Esophagus muscularis mucosa (tissue), 4 donors: ENCODE measurements at places on chromosomes 1 and 21. TPM values are rescaled to one million over a fixed set of nuclear protein-coding genes. Genes with fewer than 3 reads are reported as not detected.

GRCh38 chr1:159951551-159951950, 2.5 kb downstream of the SLAMF9 start:
- no peak for DNase-seq

GRCh38 chr1:202861420-202862132, 27.4 kb downstream of the RABIF start:
- DNase-seq = peak; percentile 96

- DNase-seq = no peak
Observed at GRCh38 chr1:47755101-47755990, 241.8 kb downstream of the TRABD2B start.

CCDC17 gene
- total RNA-seq = 0.66 TPM

LCE3E gene
- not detected for total RNA-seq

TRABD2B gene
- 7.6 TPM for total RNA-seq

INAVA gene
- 0.63 TPM for total RNA-seq

ETV3L gene
- total RNA-seq = not detected

DNA sequence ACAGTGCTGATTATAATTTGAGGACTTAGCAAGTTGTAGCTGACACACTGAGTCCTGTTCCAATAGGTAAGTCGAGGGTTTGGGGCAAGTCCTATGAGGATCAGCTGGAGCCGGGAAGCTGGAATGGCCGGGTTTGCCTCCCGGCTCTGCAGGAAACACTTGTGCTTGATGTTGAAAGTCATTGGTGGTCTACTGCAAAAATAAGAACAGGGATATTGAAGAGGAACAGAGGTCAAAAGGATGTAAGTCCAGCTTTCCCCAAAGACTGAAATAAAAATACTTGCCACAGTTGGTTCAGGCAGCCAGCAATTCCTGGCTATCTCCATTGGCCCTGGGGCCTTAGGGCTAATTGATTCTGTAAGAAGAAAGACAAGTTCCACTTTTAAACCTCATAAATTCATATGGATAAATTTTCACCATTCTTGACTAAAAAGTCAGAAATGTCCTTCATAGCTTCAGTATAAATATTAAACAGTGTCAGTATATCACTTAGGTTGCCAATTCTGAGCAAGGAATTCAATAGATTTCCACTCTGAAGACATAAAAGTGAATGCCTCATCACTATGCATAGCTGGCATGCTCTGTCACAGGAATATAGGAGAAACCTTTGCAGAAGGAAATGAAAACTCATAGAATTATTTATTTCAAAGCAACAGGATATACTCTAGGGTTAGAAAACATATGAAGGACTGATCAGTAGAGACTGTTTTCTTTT, 165.2 kb downstream of the AK5 start:
- no peak for DNase-seq

SPRR2B gene
- not detected for total RNA-seq

GRCh38 chr1:156698995-156699394, 6.4 kb downstream of the CRABP2 start:
- no peak for DNase-seq

RBBP5 gene
- 12.9 TPM for total RNA-seq

KCNT2 gene
- total RNA-seq = 9.3 TPM

ASPM gene
- total RNA-seq = not detected

DNA sequence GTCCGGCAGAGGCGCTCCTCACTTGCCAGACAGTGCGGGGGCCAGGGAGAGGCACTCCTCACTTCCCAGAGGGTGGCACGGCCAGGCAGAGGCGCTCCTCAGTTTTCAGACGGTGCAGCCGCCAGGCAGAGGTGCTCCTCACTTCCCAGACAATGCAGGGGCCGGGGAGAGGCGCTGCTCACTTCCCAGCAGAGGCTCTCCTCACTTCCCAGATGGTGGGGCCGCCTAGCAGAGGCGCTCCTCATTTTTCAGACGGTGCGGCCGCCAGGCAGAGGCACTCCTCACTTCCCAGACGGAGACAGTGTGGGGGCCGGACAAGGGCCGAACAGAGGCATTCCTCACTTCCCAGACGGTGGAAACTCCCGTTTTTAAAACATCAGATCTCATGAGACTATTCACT, 238.4 kb upstream of the CACYBP start:
- DNase-seq = no peak

DNA sequence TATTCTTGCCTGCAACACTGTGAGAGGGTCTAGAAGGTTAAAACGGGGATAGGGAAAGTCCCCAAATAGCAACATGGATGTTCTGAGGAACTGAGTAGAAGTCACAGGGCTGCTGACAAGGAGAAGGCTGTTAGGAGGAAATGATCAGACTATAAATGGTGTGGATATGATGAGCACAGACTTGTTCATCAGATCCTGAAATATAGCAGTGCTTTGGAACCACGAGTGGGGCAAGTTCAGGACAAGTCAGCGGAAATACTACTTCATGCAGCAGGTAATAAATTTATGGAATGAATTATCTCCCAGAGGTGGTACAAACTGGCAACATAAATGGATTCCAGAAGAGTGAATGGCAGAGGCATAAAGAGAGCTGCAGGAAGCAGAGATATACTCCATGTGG, 3.2 kb upstream of the KIAA0040 start:
- DNase-seq = peak; percentile 89

DNA sequence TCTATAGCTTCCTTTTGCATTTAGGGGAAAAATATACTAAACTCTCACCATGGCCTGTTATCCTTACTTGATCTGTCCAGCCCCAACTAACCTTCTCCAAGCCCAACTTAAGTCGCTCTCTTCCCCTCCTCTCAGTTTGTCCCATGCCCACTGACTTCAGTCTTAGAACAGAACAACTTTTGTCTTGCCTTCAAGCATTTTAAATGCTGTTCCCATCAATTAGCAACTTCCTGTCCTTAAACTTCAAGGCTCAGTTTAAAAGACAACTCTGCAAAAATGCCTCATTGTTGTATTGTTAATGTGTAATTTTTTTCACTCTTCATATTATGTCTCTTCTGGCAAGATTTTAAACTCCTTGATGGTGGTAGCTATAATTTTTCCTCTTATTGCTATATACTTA, 526.9 kb downstream of the NEGR1 start:
- DNase-seq = no peak

GRCh38 chr1:44318097-44319088, 36.7 kb downstream of the ERI3 start:
- DNase-seq = no peak

MRPS21 gene
- total RNA-seq = 44.2 TPM

TRIM58 gene
- total RNA-seq = 0.86 TPM

GRCh38 chr1:3683197-3683596, 30.9 kb downstream of the TP73 start:
- no peak for DNase-seq

GRCh38 chr1:214990619-214991018, 91.9 kb upstream of the KCNK2 start:
- no peak for DNase-seq

DNA sequence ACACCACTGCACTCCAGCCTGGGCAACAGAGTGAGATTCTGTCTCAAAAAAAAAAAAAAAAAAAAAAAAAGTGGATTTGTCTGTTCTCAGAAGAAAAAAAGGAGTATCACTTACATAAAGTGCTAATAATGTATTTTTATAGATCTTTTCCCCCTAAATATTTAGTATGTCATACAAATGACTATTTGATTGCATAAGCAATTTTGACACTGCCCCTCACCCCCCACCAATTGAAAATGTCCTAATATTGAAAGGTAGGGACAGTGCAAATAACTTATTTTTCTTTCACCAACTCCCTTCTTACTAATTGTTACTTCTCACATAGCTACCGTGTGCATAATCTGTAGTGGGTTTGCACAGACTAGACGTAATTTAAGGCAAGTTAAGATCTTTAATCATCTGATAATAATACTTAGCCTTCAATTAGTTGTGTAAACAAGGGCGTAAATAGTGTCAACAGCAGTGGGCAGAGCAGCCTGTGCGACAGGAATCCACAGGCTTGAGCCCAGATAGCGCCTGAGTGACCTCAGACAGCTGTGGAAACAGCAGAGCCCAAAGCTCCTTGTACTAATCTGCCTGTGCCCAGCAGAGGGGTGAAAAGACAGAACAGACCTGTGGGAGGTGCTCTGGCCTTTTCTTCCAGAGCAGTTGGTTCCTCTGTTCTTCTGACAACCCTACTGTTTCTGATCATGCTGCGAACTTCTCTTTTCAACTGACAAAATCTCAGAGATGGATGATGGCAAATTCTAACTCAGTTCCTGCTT, 4.5 kb upstream of the IER5 start:
- DNase-seq = no peak

- DNase-seq = peak; percentile 92
Observed at GRCh38 chr1:230827081-230827681, 41.1 kb downstream of the C1orf198 start.

DNA sequence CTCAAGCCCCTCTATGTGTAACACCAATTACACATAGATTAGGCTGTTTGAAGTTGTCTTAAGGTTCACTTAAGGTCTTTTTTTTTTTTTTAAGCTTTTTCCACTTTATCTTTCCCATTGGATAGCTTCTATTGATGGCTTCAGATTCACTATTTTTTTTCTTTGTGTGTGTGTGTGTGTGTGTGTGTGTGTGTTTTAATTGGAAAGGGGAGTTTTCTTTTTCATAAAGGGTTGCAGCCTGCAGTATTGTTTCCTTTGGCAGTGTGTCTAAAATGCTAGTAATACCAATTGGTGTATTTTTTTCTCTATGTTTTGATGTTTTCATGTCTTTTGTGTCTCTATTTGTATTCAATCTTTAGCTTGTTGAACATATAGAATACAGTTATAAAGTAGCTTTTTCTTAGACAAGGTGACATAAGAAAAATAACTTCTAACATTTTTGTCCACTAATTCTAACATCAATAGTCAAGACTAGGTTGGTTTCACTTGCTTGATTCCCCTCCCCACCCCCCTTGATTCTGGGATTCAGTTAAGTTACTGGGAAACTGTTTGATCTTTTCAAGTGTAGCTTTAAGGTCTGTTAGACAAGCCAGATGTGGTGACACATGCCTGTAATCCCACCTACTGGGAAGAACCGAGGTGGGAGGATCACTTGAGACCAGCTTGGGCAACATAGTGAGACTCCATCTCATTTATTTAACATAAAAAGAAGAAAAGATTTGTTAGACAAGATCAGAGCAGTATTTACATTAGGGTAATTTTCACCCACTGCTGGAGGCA, 21.4 kb downstream of the PRRC2C start:
- no peak for DNase-seq

IGSF9 gene
- total RNA-seq = not detected

- no peak for DNase-seq
Observed at GRCh38 chr1:179036844-179037465, 11.3 kb downstream of the FAM20B start.

GRCh38 chr1:54850069-54850730, 36.8 kb downstream of the DHCR24 start:
- no peak for DNase-seq

GRCh38 chr1:245825128-245825901, 670.5 kb downstream of the KIF26B start:
- DNase-seq = no peak

- no peak for DNase-seq
Observed at GRCh38 chr1:25501235-25502058, 42.0 kb upstream of the LDLRAP1 start.

DNA sequence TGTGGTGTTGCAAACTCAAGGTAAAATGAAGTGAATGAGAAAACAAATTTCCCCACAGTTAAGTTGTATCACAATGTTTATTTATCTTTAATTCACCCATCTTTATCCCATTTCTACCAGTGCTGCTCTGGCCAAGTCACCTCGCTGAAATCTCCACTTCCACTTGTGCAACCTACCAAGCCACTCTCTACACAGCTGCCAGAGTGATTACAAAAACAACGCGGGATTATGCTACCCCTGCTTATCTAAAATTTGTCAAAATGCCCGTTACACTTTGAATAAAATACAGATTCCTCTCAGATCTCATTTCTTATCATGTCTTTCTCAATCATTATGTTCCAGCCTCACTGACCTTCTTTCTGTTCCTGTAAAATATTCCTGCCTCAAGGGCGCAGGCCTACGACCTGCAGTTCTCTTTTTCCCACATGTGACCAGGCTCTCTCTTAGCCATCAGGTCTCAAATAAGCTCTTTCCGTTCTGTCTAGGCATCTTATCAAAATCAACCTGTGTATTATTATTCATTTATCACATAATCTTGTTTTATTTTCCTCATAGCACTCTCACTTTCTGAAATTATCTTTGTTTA, 95.6 kb downstream of the NTMT2 start:
- DNase-seq = no peak

DNA sequence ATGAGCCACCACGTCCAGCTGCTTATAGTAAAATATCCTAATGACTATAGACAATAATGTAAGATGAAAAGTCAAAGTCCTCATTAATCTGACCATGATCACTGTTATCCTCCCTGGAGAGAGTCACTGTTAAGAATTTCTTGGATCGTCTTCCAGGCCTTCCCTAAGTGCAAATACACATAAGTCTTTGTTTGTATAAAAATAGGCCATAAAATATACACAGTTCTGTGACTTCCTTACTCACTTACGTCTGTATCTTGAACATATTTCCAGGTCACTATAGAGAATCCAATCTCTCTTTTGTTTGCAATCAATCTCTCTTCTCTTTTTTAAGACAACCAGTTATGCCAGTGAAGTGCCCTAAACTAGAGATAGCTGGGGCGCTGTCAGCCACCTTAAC, 89.1 kb upstream of the LYST start:
- DNase-seq = no peak

GRCh38 chr1:3188150-3188971, 119.4 kb downstream of the PRDM16 start:
- DNase-seq = no peak

DNA sequence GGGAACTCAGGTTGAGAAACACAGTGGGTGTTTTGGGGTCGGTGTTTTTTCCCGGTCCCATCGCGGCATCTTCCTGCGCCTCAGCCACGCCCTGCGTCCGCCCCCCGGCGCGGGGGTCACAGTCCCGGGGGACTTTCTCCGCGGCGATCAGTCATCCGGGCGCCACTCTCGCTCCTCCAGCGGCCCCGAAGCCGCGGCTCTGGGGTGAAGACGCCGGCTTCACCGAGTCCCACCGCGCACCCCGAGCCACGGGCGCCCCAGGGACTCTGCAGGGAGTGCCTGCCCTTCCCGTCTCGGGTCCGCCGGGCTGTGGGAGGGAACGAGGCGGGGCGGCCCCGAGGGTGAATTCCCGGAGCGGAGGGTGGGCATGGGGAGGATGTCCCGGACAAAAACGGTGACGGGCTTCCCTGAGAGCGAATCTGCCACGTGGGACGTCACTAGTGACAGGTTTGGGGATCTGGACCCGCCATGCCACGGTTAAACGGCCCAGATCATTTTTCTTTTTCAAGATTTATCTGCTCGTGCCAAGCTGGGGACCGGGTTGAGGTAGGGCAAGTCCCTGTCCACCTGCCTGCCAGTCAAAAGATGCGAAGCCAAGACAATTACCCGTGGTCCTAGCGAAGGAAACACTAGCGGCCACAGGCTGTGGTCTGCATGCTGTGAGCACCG, 717 bp upstream of the BATF3 start:
- DNase-seq = no peak

LRRC53 gene
- not detected for total RNA-seq
